ENCODE measurements at places on chromosomes 3 and 15.

DNA sequence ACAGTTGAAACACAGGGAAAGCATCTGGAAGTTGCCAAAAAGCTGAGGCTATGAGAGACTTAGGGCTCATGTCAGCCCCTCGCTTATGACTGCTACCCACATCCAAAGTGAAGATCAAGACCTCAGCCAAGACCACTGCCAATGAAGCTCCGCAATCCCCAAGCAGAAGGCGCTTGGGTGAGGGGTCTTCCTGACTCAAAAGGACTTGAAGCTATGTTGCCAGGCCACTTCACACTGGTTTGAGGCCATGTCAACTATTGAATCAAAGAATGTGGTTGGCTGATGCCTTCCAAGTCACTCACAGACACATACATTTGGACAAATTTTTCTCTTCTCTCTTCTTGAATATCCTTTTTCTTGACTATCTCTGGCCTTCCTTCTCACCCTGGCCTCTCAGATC, 928 bp upstream of the CCR4 start:
- DNase-seq: no peak

DNA sequence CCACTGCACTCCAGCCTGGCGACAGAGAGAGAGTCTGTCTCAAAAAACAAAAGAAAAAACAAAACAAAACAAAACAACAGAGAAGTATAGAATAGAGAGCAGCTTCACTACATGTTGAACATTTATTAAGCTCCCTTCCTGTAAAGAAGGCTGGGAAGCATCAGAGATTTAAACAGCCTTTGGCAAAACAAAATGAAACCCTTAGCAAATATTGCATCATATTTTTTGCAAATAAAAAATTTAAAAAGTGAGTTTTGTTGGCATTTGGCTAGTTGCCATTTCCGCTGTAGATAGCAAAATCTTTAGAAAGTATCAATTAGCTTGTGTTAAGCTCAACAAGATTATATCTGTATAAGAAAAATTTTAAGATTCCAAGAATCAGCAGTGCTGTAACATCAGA, 151.2 kb downstream of the SERPINI1 start:
- DNase-seq: no peak

DNA sequence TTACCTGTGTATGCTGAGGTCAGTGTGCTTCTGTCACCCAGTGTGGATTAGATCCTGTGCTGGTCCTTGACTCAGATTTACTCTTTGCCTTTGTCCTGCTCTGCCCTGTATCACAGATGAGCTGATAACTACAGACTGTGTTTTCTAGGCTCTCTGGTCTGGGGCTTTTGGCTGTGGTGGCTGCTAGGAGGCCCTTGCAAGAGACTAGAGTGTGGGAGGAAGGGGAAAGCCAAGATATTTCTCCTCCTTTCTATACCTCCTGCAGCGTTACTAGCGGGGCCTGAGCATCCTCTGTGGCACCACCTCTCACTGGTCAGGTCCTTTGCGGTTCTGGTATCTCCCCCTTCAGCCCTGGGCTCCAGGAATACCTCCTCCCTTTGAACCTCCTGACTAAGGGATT, 282.3 kb upstream of the TBC1D5 start:
- DNase-seq: no peak

DNA sequence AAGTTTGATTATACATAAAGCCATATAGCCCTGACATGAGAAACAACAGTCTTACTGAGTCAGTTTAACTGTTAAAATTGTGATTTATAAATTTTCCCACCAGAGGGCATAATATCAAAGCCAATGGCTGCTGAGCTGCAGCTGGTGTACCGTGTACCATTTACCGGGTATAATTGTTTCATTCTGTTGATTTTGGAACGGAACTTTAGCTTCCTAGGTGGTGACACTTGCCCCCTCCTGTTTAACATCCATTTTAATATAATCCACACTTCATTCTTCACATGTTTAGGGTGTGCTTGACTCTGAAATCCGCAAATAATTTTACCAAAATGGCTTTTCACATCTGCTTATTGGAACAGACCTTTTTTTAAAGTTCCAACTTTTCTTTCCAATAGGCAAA, 72.8 kb downstream of the SLC9A9 start:
- DNase-seq: no peak

DNA sequence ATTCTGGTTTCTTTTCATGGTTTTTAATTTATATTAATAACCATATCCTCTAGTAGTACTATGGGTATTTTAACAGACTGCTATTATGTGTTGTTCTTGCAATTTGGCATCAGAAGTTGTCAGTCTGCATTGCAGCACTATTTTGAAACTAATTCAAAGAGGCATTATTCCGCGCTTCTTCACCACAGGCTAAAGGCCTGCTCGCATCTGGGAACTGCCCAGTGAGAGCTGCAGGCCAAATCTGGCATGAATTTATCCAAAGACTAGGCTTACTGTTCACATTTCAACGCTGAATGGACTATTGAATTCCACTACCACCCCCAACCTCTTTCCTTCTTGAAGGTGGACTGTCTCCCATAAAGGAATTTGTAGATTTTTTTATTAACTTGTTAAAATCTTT, 310.4 kb upstream of the NR2F2 start:
- no peak for DNase-seq

DNA sequence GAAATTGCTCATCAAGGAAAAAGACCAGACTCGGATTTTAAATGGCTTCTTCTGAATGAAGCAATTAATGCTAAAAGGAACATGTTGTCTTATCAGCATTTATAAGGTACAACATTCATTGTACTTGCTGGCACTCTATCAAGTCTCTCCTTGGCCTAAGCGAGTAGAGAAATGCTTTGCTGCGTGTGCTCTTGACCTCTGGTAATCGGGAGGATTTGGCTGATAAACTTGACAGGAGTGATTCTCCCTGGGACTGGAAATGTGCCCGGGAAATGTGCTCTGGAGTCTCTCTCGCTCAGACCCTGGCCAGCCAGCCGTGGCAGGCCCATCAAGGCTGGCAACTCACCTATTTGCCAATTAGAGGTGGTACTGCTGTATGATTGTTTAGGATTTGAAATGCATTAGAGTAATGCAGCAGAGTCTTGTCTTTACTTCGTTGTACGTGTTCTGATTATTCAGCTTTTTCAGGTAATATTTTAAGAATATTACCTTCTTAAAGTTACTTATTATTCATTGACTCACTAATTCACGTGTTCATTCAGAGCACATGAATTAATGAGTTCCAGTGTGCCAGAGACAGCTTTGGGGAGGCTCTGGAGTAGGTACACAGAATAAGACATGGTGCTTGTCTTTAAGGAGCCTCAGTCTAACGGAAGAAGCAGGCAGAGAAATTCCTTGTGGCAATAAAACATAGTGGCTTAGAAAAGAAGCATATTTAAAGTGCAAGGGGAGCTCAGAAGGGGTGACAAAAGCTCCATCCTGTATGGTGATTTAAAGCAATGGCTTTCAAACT, 48.0 kb upstream of the TPRG1 start:
- DNase-seq: no peak

DNA sequence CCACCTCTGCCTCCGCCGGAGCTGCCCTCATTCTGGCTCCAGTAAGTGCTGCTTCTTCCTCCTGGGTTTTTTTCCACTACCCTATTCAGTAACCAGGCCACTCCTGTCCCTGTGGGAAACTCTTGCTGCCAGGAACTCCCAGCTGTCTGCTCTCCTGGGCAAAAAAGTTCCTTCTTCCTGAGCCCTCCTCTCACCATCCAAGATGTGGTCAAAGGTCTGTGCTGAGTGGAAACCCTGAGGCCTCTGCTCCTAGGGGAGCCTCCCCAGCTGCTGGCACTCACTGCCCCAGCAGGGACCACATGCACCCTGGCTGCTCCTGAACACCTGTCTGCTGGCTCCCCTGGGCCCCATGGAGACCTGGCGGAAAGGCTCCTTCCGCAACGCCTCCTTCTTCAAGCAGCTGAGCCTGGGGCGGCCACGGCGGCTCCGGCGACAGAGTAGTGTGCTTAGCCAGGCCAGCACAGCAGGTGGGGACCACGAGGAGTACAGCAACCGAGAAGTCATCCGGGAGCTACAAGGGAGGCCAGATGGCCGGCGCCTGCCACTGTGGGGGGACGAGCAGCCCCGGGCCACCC, 454 bp downstream of the C15orf62 start:
- DNase-seq: no peak

GRCh38 chr3:52498137-52499054, 3.3 kb downstream of the STAB1 start:
- no peak for DNase-seq

DNA sequence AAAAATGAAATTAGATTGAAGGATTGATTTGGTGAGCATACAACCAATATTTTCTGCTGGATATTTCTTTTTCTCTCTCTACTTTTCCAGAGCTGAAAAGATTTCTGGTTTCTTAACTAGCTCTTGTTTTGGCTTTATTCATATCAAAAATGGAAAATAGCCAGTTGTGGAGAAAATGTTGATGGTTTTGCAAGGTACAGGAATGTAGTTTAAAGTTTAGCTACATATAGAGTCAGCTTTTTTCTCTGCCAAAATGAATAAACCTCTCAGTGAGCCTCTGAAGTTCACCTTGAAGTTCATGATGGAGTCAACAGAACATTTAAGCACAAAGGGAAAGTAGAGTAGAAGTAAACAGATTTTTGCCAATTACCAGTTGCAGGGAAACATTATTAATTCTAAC, 720.5 kb upstream of the ALCAM start:
- DNase-seq: no peak

GRCh38 chr3:141385406-141386125, 17.3 kb downstream of the ZBTB38 start:
- DNase-seq: no peak

GRCh38 chr3:43650345-43650744, 28.5 kb upstream of the ANO10 start:
- DNase-seq: no peak

GRCh38 chr3:100384733-100385525, 16.0 kb downstream of the TOMM70 start:
- no peak for DNase-seq

DNA sequence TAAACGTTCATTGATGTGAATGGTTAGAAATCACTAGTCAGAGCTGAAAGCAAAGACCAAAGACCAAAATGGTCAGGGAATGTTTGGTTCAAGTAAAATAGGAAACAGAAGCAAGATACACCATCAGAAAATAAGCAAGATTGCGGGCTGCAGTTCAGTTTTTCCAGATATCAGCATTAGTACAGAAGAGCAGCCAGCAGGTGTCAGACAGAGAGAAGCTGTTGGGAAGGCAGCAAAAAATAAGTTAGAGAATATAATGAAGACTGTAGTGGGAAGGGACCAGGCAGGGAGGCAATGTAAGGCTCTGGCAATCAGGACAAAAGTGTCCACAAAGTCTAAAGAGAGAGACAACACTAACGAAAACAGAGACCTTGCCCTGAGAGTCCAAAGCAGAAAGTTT, 639.4 kb upstream of the NAALADL2 start:
- DNase-seq: no peak

Measured in liver (tissue), 10 donors.